ENCODE measurements at places on chromosomes 11 and 22.

- DNase-seq: no peak
These were observed 3.1 kb upstream of the SH3BP1 start for GRCh38 chr22:37636186-37636948.

DNA sequence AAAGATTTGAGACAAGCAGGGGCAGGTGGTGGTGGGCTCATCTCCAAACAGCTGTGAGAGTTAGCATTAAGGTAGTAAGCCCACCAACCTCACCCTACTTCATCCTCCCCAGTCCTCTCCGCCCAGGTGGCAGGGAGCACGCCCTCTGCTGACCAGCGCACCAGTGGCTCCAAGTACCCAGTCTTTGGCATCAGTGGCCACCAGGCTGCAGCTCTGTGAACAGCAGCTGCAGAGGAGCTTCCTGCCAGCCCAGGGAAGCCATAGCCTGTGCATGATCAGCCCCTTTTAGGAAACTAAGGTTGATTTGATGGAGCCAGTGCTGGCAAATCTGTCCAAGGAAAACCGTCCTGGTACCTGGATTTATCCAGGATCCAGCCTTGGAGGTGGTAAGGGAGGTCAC is 21.7 kb downstream of the CAVIN3 start:
- DNase-seq: no peak

DNA sequence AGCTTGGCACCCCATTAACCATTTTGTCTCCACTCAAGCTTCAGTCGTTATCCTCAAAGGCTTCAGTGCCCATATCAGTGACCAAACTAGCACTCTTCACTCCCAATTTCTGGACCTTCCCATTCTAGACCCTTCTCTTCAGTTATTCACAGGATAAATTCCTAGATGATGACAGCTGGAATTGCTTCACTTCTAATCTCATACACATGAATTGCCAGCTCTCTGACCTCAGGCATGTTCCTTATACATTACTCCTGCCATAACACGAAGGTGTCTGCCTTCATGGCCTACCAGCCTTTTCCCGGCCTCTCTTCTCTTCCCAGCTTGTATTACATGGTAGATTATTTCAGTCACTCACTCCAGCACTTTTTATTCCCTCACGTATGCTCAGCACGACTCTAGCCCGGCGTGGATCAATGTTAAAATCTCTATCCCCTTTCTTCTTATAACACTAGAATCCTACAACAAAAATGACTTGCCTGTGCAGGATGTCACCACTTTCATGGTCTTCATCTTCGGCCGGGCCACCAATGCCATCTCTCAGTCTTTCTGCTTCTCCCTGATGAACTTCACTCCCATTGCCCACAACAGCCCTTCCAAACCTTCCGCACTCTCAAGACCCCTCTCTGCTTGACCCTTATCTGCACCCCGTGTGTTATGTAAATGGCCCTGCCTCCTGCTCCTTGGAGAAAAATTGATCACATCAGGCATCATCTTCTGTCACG is 36.9 kb downstream of the EIF3F start:
- no peak for DNase-seq

- DNase-seq: no peak
These were observed 20.9 kb downstream of the ATXN10 start for GRCh38 chr22:45692549-45692948.

GRCh38 chr11:1373536-1374214 is 16.1 kb upstream of the BRSK2 start:
- no peak for DNase-seq

- no peak for DNase-seq
These were observed 56.9 kb upstream of the TNRC6B start for GRCh38 chr22:40120848-40121247.

DNA sequence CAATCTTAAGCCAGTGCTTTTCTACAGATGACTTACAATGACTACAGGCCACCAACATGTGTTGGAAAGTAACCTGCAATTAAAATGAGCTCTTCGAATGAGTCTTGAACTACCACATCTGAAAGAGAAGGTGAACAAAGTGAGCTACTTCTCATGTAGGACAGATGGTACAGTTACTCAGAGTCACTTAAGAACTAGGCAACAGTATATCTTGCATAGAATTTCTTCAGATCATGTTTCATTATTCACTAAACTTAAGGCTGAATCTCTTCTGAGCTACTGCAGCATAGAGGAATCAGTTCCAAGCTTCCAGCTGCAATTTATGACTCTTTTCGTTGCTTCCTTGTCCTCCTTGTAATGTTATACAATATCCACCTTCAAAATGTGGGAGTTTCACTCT is 270.9 kb downstream of the TTC28 start:
- no peak for DNase-seq

DNA sequence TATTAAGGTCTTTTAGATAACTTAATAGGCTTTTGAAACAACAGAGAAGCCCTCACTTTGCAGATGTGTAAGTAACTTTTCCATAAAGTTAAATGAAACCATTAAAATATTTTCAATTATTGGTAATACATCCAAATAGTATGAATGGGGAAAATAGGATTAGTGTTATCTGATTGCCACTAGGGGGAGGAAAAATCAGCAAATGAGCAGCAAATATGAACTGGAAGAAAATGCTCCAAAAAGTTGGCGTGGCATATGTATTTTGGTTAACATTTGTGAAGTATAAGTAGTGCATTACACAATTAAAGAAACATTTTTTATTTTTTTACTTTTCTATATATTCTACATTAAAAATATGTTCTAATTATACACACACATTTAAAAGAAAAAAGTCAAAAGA is 259.8 kb upstream of the ANO5 start:
- DNase-seq: no peak

DNA sequence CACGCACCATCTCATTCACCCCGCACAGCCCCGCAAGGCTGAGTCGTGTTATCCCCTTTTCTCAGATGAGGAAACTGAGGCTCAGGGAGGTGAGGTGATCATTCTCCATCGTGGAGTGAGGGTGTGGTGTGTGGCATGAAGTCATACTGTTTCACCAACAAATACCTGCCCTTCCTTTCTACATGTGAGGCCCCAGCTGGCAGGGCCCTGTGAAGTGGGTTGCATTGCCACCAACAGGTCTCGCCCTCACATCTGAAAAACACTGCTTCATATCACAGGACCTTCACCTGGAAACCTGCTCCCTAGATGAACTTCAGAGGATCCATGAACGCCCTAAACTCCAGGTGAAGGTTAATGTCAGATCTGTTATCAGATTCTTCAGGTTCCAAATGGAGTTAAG is 4.3 kb downstream of the SSTR3 start:
- no peak for DNase-seq

- no peak for DNase-seq
These were observed 14.2 kb downstream of the DTX4 start for GRCh38 chr11:59186130-59186594.

- DNase-seq: no peak
These were observed 813.7 kb upstream of the CNTN5 start for GRCh38 chr11:98207086-98207485.

- no peak for DNase-seq
These were observed 4.3 kb upstream of the TEAD1 start for GRCh38 chr11:12669930-12670329.

DNA sequence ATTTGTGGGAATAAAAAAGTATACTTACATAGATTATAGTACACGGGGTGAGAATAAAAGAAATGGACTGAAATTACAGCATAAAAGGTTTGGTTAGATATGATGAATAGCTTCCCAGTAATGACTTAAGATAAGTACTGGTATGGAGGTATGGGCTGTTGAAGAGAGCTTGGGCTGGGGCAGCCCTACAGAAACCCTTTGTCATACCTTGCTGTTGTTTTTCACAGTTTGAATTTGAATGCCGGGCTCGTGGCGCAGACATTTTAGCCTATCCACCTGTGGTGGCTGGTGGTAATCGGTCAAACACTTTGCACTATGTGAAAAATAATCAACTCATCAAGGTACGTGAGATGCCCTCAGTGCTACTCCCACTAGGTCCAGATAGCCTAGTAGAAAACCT is 42.3 kb upstream of the RBX1 start:
- DNase-seq: no peak

DNA sequence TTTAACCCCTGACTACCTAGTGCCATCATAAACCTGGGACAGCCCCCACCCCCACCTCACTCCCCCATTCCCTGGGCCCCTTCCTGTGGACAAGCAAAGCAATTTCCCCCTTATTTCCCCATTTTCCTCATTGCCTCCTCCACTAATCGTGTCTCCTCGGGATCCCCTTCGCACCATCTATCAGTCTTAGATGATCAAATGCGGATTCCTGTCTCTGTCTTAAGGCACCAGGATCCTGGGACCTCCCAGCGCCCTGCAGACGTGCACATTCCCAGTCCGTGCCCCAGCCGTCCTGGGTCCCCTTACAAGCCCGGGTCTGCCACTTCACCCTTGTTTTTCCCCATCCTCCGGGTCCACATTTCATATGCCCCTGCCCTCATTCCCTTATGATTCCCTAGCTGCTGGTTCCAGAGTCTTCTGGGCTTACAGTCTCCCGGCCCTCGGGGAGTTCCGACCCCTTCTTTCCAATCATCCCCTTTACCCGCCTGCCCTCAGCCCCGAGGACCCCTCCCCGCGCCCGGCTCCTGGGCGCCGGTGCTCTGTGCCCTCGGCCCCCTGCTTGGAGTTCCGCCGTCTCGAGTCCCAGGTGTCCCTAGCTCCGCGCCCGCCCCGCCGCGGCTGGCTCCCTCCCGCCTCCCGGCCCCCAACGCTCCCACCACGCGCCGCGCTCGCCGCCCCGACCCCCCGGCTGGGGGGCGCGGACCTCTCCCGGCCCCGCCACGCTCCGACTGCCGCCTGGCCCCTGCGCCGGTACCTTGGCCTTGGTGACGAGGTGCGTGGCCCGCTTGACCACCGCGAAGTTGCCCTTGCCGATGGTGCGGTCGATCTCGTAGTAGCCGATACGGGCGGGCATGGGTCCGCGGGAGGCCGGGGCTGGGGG is 599 bp downstream of the SIK3 start:
- peak; percentile 17 for DNase-seq

DNA sequence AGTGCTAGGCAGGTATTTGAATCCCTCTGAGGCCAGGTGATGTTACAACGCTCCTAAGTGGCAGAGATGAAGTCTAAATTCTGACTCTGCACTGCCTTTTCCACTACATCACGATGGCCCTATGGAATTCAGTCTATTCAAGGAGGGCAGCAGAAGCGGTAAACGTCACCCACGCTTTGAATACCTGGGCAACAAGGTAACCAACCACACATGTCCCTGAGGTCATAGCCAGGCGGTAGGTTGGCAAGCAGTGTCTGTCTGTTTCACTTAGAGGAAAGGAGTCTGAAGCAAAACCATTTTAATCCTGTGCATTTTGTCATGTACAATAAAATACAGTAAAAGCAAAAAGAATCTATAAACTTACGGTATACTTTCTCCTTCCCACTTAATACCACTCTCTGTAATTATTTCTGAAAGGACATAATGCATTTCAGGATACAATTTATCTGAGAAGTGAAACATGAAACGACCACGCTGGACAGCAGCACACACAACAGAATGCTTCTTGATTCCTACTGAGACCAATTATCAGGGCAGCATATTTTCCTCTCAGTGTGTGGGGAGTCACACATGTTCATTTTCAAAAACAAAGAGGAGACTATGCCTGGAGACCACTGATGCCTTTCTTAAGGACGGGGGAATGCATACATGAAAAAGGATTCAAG is 51.3 kb downstream of the PRDM10 start:
- DNase-seq: no peak

DNA sequence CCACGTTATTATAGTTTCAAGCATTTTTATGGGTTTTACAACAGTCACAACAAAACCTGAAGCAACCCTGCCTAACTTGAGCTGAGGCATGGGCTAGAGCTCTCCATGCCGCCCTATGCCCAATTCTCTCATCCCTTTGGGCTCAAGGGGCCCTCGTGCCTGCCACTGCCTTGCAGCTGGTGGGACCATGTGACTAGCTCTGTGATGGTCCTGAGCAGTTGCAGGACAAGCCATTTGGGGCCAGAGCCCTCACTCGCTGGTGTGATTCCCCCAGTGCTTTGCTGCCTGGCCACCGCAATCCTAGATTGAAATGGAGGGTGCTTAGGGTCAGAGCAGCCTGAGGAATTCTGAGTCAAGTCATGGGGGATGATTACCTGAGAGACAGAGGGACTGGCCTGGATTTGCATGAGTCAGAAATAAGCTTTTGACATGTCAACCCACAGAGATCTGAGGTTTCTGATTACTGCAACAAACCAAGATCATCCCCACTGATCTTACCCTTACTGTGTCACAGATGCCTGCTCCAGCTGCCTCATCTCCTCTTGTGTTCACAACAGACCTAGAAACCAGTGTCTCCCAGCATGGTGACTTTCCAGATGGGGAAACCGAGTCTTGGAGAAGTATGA is 323.7 kb downstream of the BRD1 start:
- no peak for DNase-seq
